ENCODE measurements at places on chromosomes 2 and 18. TPM values are rescaled to one million over a fixed set of nuclear protein-coding genes. Genes with fewer than 3 reads are reported as not detected.

DNA sequence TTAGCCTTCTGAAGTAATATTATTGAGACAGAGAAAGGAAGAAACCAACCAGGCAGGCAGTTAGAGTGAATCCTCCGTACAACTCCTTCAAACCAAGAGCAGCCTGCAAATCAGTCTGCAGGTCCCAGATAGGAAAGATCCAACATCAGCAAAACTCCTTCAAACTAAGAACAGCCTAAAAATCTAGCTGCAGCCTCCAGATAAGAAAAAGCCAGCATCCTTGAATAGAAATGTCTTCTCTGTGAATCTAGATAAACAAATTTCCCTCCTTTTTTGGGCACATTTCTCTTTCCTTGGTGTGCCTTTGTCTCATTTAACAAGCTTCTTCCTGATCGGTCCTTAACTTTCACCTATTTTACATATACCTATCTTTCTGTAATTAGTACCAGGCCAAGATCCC lies 1004.6 kb upstream of the TMEFF2 start:
- DNase-seq, result no peak

- no peak for DNase-seq
Measured at GRCh38 chr2:51011693-51012092, 20.2 kb downstream of the NRXN1 start.

GRCh38 chr2:233838251-233838650 lies 16.1 kb downstream of the HJURP start:
- DNase-seq, result no peak

GRCh38 chr2:217797165-217797564 lies 205.6 kb downstream of the TNS1 start:
- DNase-seq, result no peak

CCDC74B gene
- total RNA-seq, result 3.9 TPM

- no peak for DNase-seq
Measured at GRCh38 chr18:79047556-79048244, 21.5 kb upstream of the ATP9B start.

DNA sequence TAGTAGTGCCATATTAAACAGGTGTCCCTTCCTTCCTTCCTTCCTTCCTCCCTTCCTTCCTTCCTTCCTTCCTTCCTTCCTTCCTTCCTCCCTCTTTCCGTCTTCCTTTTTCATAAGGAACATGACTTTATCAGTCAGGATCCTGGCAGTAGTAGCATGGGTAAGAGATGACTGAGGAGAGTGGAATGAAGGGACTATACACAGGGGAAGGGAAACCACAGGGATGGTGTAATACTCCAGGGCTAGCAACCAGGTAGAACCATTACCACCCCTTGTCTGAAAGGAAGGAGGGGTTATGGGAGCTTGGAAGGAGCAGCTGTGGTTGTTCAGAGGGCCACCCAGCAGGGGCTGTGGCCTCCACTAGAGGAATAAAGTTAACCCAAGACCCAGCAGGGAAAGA lies 23.2 kb upstream of the KDM3A start:
- peak; percentile 41 for DNase-seq

DNA sequence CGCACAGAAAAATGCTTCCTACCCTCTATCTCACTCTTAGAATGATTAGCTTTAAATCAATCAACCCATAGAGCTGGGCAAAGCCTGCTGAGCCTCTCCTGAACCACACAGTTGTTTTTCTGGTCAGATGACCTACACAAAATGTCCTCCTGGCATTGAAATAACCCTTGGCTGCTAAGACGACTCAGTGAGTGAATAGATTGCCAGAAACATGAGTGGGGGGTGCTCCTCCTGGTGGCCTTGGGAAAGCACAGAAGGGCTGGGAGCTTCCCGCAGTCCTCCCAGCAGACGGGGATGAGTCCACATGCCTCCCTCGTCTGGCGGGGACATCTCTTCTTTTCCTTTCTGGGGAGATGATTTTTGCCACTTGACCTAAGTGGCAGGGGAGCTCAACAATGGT lies 14.9 kb downstream of the MAL start:
- no peak for DNase-seq

CCDC121 gene
- total RNA-seq, result 2.2 TPM

- no peak for DNase-seq
Measured at GRCh38 chr2:200377355-200378336, 71.2 kb downstream of the SPATS2L start.

DNA sequence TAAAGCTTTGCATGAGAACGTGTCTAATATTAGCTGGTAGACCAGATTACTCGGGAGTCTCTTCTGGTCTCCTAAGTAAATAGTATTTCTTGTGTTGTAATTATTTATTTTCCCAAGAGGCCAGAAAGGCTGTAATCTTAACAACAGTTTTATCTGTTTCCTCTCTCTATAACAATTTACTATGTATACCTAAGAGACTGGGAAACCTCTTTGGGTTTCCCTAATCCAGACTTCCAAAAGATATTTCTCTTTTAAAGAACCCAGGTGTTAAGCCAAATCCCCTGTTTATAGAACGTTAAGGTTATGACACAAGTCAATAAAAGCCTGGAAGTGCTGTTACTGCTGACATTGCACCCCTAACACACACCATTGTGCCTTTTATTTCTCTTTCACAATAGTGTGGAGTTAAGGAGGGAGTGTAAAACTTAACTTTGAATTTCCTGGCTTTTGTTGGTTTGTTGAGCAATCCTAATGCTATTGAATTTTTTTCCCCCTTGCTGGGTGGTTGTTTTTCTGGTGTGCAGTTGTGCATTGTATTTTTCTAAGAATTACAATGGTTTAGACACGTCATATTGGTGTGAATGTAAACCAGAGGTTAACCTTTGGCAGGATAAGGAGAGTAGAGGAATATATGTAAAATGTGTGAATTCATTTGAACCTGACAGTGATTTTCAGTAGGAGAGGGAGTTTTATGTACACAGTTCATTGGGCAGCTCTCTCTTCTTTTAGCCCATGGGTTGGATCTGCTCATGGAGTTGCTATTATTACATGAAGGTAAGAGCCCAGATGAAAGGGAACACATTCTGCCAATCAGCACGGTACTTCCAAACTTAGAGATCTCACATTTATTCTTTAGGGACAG lies 192.8 kb downstream of the MTX2 start:
- DNase-seq, result no peak

- no peak for DNase-seq
Measured at GRCh38 chr2:231228974-231229529, 30.6 kb downstream of the ARMC9 start.

DNA sequence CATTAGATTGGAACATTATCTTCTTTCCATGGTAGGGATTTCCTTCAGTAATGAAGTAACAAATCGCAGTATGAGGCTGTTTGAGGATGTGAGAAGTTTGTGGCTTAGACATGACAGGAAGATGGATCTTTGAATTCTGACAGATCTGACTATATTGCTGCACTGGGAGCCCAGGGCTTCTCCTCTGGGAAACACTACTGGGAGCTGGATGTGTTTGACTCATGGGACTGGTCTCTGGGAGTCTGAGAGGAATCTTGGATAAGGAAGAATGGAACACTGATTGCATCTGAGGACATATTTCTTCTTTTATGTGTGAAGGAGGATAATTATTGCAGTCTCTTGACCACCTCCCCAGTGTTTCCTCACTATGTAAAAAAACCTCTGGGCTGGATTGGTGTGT lies 77.2 kb upstream of the ST6GAL2 start:
- no peak for DNase-seq

FNDC4 gene
- 7.3 TPM for total RNA-seq

Data from IMR-90 (cell line).